ENCODE measurements at places on chromosomes 3 and 15.
A peak's percentile ranks its signal among the peaks of the same experiment; 100 is the strongest.

- DNase-seq, result peak; percentile 55
Measured at GRCh38 chr3:57743496-57743895, 12.6 kb upstream of the SLMAP start.

- DNase-seq, result peak; percentile 92
Measured at GRCh38 chr3:23017801-23018200, 185.3 kb upstream of the UBE2E2 start.

- DNase-seq, result no peak
Measured at GRCh38 chr3:39505866-39506742, 38.6 kb downstream of the MOBP start.

DNA sequence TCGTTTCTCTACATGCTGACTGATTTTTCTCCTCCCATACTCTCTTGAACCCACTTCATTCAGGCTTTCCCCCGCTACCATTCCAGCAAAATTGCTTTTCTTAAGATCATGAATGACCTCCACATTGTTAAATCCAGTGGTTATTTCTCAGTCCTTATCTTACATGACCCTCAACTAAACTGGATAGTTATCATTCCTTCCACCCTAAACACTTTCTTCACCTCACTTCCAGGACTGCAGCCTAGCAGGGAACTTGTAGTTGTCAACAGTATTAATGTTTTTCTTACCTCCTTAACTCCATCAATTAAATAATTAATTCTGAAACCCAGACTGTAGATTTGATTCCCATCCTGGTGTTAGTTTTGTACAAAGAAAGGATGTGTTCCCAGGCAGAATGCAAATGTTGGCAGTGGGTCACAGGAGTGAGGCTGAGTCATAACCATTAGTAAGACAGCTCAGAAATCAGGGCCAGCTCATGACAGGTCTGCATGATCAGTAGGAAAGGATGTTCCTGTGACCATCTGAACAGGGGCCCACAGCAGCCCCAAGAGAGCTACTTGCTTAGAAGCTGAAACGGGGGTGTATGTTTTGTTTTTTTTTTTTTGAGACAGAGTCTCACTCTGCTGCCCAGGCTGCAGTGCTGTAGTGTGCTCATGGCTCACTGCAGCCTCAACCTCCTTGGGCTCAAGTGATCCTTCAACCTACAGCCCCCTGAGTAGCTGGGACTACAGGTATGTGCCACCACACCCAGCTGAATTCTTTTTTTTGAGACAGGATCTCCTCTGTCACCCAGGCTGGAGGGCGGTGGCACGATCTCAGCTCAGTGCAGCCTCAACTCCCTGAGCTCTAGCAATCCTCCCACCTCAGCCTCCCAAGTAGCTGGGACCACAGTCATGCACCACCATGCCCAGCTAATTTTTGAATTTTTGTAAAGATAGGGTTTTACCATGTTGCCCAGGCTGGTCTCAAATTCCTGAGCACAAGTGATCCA, 9.1 kb downstream of the BCL2L10 start:
- peak; percentile 95 for DNase-seq

GRCh38 chr15:80066912-80067311, 7.4 kb downstream of the ZFAND6 start:
- no peak for DNase-seq
